Hematopoietic multipotent progenitor cell treated with erythropoietin and hydrocortisone succinate and interleukin-3 and kit ligand, for 15 days (in vitro differentiated cells): ENCODE measurements at places on chromosomes 5 and 9.

DNA sequence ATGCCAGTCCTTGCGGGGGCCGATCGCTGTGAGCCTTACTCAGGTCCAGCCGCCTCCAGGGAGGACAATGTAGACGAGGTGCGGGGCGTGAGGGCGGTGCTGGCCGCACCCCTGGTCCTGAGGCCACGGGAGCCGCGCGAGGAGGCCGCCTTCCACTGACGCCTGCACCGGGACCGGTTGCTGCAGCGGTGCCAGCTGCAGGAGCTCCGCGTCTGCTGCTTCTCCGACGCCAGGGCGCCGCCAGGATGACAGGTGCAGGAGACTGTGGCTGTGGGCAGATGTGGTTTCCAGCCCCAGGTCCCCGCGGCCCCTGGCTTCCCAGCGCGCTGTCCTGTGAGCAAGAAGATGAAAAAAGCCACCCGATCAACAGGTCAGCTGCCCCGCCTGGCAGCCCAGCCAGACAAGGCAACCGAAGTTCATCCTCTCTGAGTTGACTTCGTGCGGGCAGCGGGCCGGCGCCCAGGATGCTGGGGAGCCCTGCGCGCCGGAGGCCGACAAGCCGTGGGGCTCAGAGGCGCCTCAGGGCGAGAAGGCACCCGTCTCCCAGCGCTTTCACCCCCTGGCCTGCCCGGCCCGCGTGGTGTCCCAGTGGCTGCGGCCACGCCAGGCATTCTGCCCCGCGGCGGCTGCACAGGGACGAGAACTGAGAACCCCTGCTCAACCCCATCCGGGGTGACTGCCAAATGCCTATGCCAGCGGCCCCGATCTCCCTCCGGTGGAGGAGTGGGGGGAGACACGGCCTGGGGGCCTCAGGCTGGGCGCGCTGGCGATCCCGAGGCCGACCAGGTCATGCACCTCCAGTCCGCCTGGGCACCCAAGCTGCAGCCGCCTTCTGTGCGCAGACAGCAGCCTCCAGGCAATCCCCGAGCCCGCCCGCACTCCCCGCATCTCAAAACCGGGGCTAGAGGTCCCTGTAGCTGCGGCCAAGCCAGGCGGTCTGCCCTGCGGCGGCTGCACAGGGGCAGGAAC, 43.4 kb upstream of the BICD2 start:
- no peak for DNase-seq

GRCh38 chr9:114174876-114175771, 19.8 kb downstream of the COL27A1 start:
- no peak for DNase-seq

DNA sequence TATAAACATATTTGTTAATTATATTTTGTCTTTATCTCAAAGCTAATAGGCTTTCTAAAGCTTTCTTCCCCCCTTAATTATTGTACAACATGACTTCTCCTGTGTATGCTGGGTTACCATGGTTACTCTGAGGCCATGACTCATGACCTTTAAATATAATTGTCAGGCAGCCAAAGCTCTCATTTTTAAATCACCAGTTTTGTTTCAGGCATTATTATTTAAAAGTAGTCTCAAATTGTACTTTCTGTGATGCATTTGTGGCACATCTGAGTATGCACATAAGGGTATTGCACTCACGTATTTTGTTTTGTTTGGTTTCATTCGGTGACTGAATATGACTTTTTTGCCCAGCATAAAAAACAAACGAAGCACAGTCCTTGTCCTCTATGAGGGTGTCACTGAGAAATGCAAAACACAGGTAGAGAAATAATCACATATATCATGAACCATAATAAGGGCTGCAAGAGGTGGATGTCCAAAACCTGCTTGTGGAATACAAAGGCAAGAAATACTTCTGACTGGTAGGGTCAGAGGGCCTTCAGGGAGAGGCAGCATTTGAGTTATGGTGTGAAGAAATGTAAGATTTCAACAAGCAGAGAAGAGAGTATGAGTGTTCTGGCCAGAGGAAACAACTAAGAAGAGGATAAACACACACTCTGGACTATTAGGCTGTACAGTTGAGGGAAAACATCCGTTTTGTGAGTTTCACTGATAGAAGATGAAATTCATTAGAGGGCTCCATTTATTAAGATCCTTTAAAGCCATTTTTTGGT, 2.1 kb downstream of the CCDC192 start:
- no peak for DNase-seq

GRCh38 chr9:21993893-21994555, at the start of gene CDKN2A:
CDKN2A (minus strand) TSS chr9:21994392.
- DNase-seq: peak; percentile 25

GRCh38 chr5:9294793-9295465, 250.9 kb downstream of the SEMA5A start:
- no peak for DNase-seq
